ENCODE measurements at places on chromosomes 7 and 10.

DNA sequence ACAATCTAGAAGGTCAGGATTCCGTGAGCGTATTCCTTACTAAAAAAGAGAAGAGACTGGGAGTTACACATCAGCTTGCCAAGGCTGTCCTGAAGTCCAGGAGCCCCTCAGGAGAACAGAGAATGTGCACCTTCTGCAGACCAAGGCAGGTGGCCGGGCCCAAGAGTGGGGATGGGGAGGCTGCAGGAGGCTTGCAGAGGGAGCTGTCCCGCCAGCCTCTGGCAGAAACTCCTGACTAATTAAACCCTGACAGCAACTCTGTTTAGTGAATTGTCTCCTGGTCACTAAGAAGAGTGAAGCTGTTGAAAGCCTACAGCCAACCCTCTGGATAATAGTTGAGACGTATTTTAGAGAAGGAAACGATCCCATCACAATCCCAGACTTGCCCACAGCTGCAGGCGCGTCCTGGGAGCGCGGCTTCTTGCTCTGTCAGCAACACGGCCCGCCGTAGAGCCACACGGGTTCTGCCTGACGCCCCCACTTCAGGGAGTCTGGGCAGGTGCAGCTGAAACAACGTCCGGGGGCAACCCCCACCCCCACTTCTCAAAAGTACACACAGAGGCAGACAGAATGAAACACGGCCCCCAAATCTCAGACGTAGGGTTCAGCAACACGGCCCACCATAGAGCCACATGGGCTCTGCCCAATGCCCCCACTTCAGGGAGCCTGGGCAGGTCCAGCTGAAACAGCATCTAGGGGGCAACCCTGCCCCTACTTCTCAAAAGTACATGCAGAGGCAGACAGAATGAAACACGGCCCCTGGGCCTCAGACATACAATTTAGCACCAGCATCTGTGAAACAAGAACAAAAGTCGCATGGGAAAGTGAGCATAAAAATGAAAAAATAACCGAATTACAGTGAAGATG is 45.2 kb downstream of the DIP2C start:
- no peak for DNase-seq

- no peak for DNase-seq
Measured at GRCh38 chr10:49357910-49358309, 38.0 kb downstream of the DRGX start.

- DNase-seq: no peak
Measured at GRCh38 chr10:51653025-51653424, 46.4 kb downstream of the CSTF2T start.

- DNase-seq: no peak
Measured at GRCh38 chr10:5356302-5356763, 8.4 kb upstream of the UCN3 start.

DNA sequence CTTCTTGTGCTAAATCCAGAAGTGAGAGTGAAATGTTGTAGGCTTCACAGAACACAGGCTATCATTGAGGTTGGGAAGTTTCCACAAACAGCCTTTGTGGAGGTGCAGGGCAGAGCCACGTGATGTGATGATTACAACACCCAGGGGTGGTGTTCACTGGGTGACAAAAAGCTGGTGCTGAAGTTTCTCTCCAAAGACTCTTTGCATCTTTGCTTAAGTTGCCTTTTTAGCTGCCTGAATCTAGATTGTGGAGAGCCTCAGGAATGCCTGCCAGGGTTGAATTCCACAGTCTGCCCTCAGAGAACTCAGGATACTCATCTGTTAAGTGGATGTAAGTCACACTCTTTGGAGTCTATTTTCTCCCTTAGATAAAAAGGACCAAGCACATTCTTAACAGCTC is 56.3 kb downstream of the PLXNA4 start:
- DNase-seq: no peak

GRCh38 chr7:66050990-66051448 is 24.6 kb upstream of the ASL start:
- DNase-seq: no peak

DNA sequence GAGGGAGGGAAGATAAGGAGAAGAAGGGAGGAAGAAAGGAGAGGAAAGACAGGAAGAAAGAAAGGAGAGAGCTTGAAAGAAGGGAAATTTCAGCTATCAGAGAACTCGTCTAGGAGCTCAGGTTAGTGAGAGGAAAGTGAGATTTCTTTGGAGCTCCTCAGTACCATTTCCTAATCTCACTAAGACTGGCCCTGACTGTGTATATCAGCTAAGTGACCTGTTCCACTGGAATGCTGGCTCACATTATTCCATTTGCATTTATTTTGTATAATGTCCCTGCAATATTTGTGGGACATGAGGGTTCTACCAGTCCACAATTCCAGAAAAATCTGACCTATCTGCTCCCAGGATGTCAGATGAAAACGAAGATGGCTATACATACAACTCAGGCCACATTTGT is 114.7 kb upstream of the CELF2 start:
- no peak for DNase-seq

DNA sequence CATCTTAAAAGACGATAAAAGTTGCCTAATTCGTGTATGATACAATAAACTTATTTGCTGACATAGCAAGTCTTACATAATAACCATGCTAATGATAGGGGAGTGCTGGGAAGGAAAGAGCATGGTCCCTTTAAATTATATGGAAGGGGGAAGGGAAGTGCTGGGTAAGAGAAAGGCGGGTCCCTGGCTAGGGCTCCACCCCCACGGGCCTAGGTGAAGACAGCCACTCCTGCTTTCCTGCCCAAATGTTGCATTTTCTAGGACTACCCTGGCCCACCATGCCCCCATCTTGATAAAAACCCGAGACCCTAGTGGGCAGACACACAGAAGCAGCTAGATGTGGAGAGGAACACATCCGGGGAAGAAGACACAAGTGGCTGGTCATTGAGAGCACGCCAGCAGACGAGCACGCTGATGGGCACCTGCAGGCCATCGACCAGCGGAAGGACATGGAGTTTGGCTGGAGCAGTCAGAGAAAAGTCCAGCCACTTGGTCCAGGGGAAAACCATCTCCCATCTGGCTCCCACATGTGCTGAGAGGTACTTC is 328.7 kb downstream of the ARL4A start:
- no peak for DNase-seq

DNA sequence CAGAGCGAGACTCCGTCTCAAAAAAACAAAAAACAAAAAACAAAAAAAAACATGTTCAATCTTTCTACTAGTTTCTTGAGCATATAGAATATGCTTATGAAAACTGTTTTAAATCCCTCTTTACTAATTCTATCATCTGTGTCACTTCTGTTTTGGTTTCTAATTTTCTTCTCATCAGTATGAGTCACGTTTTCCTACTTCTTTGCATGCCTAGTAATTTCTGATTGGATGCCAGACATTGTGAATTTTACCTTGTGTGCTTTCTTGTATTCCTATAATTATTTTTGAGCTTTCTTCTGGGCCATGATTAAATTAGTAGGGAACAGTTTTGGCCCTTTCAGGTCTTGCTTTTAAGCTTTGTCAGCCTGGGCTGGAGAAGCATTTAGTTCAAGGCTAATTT is 9.9 kb downstream of the MICU1 start:
- no peak for DNase-seq

- DNase-seq: no peak
Measured at GRCh38 chr10:129498680-129499079, 31.6 kb downstream of the MGMT start.

- DNase-seq: no peak
Measured at GRCh38 chr7:3039787-3040186, 3.9 kb downstream of the CARD11 start.

- no peak for DNase-seq
Measured at GRCh38 chr10:111824128-111824527, 359.4 kb downstream of the GPAM start.

DNA sequence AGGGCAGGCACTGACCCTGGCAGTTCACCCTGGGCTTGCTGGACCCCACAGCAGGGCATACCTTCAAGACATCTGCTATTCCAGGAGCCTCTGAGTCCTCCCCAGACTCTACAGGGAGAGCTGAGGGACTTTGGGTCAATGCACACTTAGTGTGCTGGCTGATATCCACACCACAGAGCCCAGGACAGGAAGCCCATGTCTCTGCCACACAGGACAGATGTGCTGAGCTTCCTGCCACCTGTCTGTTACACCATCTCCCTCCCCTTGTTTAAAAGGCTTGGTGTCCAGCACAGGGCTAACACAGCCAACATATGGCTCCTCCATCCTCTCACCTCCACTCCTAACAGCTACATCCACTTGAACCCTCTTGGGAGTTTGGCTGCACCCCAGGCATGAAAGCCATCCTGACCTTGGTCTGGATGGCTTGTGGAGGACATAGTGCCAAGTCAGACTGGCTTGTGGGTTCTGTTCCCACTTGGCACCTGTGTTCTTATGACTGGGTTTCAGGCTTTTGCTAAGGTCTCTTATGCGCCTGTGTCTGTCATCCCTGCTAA is 529.8 kb downstream of the GALNT17 start:
- DNase-seq: peak; percentile 12

DNA sequence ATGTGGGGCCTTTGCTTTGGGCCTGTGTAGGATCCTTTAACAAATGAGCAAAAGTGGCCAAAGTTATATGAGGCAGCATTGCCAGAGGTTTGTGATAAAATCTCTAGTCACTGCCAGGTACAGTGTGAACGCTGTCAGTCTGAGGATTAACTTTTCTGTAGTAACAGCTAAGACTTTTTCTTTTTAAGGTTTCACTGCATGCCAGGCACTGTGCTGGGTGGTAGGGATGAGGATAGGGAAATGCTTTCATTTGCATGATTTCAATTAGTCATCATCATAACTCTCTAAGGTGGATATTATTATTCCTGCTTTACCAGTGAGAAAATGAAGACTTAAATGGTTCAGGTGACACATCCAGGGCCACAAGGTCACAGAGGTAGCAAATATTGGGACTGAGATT is 79.7 kb upstream of the BMPER start:
- no peak for DNase-seq

DNA sequence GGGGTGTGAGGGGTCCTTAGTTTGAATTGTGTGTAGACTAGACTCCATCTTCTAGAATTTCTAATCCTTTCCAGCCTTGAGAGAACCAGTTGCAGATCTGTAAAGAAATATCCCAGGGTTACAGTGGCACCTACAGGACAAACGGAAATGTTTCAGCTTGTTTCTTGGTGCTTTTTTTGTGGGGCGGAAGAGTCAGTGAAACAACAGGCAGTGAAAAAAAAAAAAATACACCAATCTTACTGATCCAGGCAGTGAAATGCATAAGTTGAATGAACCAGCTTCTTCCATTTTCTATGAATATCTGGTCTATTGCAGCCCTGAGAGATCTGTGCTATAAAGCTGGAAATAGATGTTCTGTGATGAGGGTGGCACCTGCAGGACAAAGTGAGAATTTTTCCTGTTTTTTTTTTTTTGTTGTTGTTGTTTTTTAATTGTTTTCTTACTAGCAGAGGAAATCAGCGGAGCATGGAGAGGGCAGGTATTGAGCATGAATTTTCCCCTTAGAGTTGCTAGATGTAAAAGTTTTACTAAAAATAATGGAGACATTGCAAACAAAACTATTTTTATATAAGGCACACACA is 81.9 kb upstream of the DYNC1I1 start:
- DNase-seq: peak; percentile 43

- DNase-seq: no peak
Measured at GRCh38 chr7:22581099-22581498, 81.1 kb upstream of the STEAP1B start.

GRCh38 chr10:127291329-127291728 is 94.9 kb upstream of the INSYN2A start:
- DNase-seq: no peak

DNA sequence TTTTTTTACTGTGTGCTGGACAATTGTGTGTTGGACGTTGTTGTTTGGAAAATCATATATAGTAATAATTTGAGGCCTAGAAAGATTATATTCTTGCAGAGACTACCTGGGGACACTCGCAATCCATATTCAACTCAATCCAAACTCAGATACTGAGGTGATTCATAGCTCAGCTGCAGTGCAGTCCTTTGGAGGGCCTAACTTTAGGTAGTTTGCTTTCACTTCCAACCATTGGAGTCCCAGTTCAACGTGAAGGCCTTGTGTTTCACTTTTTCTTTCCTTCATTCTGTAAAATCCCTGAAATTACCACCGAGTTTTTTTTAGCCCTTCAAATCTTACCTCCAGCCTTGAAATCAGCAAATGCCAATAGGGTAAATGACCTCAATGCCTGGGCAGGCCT is 32.3 kb downstream of the ATRNL1 start:
- DNase-seq: no peak

- no peak for DNase-seq
Measured at GRCh38 chr10:120184547-120185337, 272.3 kb upstream of the PLPP4 start.

GRCh38 chr7:142579946-142580345 is 169.3 kb upstream of the PRSS1 start:
- DNase-seq: no peak

- peak; percentile 11 for DNase-seq
Measured at GRCh38 chr10:127899766-127900387, 7.0 kb upstream of the PTPRE start.

DNA sequence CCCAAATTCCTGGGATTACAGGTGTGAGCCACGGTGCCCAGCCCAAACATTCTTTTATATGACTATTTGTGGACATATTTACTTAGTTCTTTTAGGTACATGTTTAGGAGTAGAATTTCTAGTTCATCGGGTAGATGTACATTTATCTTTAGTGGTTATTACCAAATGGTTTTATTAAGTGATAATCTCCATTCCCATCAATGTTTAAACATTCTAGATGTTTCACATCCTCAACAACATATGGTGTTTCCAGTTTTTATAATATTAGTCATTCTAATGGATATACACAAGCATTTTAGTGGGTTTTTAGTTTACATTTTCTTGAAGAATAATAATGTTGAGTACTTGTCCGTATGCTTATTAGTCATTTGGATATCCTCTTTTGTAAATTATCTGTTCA is 131.7 kb downstream of the RTKN2 start:
- DNase-seq: no peak

- DNase-seq: no peak
Measured at GRCh38 chr10:110009736-110010475, 2.1 kb downstream of the ADD3 start.

DNA sequence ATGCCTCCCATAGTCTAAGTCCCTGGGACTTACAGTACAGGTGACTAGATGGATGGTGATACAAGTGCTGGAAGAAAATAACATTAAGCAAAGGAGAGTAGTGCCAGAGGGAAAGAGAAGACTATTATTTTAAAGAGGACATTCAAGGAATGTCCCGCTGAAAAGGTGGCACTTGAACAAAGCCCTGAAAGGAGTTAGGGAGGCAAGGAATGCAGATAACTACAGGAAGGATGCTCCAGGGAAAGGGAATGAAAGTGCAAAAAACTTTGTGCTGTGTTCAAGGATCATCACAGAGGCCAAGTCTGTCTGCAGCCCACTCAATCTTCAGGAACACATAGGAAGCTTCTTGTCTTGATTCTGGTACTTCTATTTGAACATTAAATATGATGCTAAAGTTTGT is 14.9 kb downstream of the ANKMY2 start:
- no peak for DNase-seq
